Retinal pigment epithelial cell (primary cell): ENCODE measurements at places on chromosomes 12 and 14.

DNA sequence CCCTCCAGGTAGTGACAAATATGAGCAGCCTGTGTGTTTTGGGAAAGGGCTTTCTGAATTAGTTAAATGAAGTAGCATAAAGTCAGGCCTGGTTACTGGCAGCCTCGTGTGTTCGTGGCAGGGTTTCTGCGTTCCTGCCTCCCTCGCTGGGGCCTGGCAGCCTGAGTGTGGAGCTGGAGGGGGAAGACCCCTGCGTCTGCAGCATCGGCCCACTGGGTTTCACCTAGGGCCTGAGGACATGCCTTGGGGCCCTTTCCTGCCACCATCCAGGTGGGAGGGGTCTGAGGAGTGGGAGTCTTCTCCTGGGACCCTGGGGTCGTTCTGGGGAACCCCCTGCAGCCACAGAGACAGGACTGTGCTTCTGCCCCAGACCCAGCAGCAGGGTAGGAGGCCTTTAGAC, 20.4 kb upstream of the AMN start:
- DNase-seq: no peak

GRCh38 chr14:95681153-95681552, 5.1 kb upstream of the TCL1B start:
- DNase-seq: no peak

GRCh38 chr12:69896653-69897381, 71.8 kb downstream of the MYRFL start:
- no peak for DNase-seq

DNA sequence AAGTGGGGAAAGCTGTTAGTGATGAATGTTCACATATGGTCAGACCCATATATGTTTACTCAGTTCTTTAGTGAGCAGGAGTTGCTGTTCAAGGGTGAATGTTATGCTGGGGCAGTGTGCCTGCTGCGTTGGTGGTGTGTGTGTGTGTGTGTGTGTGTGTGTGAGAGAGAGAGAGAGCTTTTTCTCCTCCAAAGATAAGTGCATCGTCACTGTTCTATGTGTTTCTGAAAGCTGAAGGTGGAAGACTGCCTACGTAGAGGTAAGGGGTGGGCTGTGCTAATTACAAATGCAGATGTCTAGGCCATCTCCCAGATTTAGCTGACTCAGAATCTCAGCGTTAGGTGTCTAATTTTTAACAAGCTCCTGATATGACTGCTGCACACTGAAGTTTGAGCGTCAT, 10.5 kb downstream of the GABARAPL1 start:
- no peak for DNase-seq

- DNase-seq: no peak
Measured at GRCh38 chr14:101920271-101920670, 44.1 kb upstream of the DYNC1H1 start.

DNA sequence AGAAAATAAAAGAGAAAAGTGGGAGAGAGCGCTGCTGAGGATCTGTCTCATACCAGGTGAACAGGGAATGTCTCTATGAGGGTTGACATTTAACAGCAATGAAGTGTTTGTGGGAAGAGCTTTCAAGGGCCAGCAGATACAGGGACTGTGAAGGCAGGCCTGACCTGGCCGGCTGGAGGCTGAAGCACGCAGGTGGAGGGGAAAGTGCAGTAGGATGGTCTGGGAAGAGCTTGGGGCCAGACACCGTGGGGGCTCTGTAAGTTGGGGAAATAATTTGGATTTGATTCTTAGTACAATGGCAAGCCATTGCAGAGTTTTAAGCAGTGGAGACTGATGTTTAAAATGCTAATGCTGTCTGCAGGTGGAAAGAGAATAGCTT, 23.8 kb upstream of the DHRS2 start:
- DNase-seq: no peak
